ENCODE measurements at places on chromosomes 3 and 15.
A peak's percentile ranks its signal among the peaks of the same experiment; 100 is the strongest.

- DNase-seq = no peak
Observed at GRCh38 chr3:186510374-186511079, 33.7 kb downstream of the CRYGS start.

DNA sequence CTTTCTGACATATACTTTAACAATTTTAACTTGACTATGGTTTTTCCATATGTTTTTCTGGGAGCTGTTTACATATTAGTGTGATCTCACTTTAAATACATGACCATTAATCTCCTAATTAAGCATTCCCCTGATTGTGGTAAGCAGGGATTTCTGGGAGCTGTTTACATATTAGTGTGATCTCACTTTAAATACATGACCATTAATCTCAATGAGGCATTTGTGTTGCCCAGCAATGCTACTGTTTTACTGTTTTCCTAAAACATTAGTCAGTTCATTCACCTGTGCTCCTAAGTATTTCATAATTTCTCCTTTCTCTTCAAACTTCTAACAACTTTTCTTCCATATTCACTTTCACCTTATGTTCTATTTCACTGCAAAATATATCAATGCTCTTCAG, 3.6 kb upstream of the GRAMD1C start:
- DNase-seq = no peak

GRCh38 chr15:81029414-81030300, 28.9 kb downstream of the TLNRD1 start:
- no peak for DNase-seq

DNA sequence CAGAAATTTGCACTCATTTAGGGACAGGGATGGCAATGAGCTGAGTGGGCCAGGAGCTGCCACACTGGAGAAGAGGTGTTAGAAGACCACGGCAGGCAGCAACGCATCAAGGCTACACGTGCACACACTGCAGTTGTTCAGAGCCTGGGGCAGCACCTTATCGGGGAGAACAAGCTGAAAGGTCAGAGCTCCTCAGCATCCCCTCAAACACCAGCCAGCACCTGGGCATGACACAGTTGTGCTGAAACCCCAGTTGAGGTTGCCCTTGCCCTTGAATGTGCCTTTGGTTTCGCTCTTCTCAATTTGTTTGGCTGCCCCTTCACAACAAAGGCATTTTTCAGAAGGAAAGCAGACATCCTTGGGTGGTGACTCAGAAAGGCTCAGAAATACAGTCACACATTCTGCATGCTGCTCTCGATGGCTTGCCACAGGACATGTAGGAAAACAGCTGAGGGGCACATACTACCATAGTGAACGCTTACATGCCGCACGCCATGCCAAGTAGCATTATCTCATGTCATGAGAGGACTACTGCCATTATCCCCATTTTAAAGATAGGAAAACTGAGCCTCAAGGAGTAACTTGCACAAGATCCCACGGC, 57.6 kb downstream of the ST8SIA2 start:
- no peak for DNase-seq

DNA sequence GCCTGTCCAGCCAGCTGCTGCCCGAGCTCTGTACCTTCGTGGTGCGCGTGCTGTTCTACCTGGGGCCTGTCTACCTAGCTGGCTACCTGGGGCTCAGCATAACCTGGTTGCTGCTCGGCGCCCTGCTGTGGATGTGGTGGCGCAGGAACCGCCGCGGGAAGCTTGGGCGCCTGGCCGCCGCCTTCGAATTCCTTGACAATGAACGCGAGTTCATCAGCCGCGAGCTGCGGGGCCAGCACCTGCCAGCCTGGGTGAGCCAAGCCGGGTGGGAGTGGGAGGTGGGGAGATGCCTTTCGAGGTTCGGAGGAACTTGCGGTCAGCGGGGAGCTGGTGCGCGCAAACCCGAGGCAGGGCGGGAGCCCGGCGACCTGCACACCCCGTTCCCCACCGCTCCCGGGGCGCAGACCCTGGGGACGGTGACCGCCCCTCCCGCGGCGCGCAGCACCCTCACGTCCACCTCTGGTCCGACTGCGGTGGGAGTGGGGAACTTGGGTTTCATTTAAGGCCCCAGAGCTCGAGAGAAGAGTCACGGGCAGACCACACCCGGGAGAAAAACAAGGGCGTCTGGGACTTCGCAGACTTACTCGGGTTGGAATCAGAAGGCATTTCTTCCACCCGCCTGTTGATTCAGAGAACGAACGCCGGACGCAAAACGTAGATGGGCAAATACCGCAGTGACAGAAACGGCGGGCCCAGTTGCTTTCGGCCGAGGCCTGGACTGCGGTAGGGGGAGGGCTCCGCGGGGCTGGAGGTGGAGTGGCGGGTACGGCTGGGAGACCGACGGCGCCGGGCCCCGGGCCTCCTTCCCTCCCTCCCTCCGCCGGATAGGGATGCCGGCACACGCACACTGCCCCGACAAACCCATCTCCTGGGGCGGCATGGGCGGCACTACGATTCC, 708 bp downstream of the ESYT3 start:
- DNase-seq = no peak

- no peak for DNase-seq
Observed at GRCh38 chr3:82473864-82474541, 712.6 kb upstream of the GBE1 start.

GRCh38 chr15:60328852-60329443, 68.8 kb downstream of the ANXA2 start:
- peak; percentile 28 for DNase-seq

DNA sequence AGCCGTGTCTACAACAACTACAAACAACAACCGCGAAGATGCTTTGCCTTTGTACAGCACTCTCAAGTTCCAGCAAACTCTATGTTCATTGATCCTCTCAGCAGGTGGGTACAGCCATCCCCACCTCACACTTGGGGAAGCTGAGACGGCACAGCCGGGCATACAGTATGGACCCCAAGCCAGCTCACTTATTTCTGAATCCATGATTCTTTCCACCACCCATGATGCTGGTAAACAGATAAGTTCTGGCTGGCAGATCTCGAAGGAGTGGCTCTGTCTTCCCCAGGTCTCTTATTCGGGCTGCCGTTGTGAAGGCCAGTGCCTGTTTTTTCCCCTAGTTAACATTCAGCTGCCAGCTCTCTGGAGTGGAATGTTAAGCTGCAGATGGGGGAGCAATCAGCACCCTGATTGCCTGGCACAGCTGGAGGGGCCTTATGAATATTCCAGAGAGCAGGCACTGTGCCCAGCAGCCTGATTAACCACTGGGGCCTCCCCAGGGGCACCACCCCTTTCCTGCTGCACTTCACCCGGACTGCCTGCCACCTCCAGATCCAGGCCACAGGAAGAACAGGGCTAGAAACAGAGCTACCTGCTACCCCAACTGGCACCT, 73.2 kb downstream of the CORO2B start:
- DNase-seq = no peak

DNA sequence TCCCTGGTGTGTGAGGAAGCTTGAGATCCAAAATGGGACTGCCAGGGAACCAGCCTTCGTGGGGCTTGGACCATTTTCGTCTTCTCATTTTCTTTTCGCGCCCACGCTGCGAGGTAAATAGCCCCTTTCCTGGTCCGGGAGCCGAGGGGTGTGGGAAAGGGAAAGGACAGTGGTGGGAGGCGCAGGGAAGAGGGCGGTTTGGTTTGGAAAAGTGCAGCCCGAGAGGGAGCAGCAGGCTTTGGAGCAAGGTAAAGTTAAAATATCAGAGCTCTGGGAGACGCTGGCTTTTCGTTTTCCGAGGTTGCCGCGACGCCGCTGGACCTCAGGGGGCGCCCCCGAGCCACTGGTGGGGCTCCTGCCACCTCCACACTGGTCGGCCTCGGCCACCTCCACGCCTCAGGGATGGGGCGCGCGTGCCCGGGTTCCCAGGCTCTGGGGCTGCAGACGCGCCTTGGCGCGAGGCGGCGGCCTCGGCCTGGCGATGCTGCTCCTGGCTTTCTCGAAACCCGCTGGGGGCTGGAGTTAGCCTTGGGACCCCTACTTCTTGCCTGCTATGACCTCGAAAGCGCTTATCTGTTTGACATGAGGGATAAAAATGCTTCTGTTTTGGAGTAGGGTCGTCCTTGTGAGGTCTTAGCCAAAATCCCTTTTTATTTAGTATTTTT, 3.2 kb downstream of the PTPRG start:
- peak; percentile 85 for DNase-seq

- no peak for DNase-seq
Observed at GRCh38 chr3:108527817-108528216, 17.4 kb upstream of the MYH15 start.

DNA sequence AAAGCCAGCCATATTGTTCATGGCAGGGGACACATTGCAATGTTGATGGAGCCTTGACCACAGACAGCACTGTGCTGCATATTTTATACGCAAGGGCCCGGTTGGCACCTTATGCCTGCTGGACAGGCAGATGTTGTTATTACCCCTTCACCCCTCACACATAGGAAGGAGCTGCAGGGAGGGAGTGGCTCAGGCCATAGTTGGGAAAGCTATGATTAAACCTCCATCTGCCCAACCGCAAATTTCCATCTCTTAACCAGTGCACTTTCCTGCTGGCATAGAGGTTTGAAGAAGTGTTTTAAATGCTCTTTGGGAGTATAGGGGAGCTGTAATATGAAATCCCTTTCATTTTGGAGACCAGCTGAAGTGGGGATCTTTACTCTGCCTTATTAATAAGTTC, 224.7 kb downstream of the CACNA2D3 start:
- DNase-seq = no peak

DNA sequence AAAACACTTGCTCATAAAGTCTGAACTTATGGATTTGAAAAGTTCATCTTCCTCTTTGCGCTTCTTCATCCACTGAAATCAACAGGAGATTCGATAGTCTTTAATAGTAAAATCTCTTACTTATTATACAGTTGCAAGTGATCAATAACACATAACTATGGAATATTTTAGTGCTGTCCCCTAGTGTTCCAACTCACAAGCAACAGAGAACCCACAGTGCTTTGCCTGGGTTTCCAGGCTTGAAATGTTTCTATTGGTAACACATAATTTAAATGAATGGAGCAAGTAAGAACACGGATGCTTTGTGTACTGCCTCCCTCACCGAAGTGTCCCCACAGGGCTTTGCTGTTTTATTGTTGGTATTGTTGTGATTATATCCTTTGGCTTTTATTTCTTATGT, 93.5 kb downstream of the WDR72 start:
- no peak for DNase-seq

DNA sequence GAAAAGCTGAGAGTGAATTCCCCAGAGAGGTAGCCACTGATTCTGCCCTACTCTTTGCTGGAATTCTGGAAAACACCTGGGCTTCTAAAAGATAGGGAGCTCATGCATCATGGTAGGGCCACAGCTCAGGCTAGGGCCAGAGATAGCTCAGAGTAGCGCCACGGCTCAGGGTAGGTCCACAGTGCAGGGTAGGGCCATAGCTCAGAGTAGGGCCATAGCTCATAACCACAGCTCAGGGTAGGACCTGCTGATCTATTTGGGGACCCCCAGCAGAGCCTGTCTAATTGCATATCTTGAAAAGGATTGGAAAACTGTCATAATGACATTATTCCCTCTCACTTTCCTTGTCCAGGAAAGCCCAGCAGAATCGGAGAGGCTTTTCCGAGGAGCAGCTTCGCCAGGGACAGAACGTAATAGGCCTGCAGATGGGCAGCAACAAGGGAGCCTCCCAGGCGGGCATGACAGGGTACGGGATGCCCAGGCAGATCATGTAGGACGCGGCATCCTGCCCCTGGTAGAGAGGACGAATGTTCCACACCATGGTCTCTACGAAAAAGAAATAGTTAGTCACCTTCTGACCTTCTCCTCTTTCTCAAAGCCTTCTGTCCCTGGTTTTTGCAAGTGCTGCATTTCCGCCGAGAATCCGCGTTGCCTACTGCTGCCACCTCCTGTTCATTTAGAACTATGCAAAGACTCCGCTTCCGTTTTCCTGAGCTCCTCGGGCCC, 14.5 kb downstream of the TAGLN3 start:
- peak; percentile 58 for DNase-seq

DNA sequence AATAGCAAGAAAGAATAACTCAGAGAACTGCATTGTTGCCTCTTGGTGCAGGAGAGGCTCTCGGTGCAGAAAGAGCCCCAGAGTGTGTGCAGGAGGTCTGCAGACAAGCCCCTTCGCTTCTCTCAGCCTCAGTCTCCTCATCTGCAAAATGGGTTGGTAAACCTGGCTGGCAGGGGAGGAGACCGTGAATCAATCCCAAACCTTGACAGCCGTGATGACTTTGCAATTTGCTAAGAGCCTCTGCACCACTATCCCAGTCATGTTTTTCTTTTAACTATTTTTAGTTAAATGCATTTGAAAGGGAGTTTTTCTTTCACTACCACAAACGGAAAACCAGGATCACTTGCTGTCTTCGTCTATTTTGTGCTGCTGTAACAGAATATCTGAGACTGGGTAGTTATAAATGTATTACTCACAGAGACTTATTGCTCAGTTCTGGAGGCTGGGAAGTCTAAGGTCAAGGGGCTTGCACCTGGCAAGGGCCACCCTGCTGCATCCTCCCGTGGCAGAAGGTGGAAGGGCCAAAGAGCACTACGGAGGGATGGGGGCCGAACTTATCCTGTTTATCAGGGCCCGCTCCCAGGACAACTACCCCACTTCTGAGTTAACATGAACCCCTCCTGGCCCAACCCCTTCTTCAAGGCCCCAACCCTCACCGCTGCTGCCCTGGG, 14.2 kb upstream of the IQSEC1 start:
- no peak for DNase-seq
